ENCODE measurements at places on chromosomes 16 and 17. TPM values are rescaled to one million over a fixed set of nuclear protein-coding genes. Genes with fewer than 3 reads are reported as not detected.

GJC1 gene
- 8.2 TPM for total RNA-seq

ARHGAP44 gene
- total RNA-seq: 0.21 TPM

TEKT3 gene
- not detected for total RNA-seq

MT1E gene
- total RNA-seq: 181 TPM

C16orf89 gene
- not detected for total RNA-seq

GLG1 gene
- 50.2 TPM for total RNA-seq

DNA sequence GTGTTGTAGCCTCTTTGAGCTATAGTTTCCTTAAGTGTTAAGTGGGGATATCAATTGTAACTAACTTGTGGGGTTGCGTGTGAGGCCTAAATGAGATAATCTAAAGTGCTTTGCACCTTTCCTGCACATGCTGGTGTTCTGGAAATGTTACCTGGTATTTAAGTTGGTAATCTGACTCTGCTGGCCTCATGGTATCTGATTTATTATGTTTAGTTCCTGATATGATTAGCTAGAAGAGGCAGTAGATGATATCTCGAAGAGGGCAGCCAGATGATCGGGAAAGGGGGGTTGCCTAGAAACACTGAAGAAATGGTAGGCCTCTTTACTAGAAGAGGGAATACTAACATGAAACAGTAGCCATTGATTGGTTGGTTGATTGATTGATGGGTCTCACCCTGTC is 65.4 kb upstream of the CLEC18A start:
- no peak overlapping the region for H3K27ac ChIP-seq
- peaks cover 2% of the 10 kb centered on the region for H3K4me1 ChIP-seq
- H3K27me3 ChIP-seq: no peaks in the 10 kb centered on the region
- H3K4me3 ChIP-seq: no peak overlapping the region

DNA sequence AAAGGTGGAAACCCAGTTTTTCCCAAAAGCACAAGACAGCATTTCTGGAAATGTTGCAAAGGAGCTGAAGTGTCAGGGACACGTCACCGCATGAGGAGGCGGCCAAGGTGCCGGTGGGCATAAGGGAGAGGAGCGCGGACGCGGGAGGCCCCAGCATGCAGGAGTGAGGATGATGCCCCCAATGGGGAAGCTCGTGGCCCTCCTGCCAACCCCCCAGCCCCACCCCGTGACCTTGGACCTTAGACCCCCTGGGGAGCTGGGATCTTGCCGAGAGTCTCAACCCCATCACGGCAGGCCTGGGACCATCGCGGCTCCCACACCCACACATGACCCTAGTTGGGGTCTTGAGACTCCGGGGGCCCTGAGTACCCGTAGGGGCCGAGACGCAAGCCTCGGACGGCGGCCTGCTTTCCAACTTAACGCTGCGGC is 119.4 kb upstream of the METRNL start:
- H3K4me3 ChIP-seq: no peak overlapping the region
- no peak overlapping the region for H3K27ac ChIP-seq

DNA sequence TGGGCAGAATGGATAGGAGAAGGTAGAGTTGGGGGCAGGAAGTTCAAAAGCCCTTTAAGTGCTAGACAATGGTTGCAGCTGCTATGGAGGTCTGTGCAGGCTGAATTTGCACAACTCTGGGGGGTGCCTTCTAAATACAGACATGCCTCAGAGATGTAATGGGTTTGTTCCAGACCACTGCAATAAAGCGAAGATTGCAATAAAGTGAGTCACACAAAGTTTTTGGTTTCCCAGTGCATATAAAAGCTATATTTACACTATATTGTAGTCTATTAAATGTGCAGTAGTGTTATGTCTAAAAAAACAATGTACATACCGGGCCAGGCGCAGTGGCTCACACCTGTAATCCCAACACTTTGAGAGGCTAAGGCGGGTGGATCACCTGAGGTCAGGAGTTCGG is 60.5 kb upstream of the MYOCD start:
- no peaks in the 10 kb centered on the region for H3K4me1 ChIP-seq
- H3K27ac ChIP-seq: no peak overlapping the region
- no peak overlapping the region for H3K4me3 ChIP-seq
- no peaks in the 10 kb centered on the region for H3K36me3 ChIP-seq

DNA sequence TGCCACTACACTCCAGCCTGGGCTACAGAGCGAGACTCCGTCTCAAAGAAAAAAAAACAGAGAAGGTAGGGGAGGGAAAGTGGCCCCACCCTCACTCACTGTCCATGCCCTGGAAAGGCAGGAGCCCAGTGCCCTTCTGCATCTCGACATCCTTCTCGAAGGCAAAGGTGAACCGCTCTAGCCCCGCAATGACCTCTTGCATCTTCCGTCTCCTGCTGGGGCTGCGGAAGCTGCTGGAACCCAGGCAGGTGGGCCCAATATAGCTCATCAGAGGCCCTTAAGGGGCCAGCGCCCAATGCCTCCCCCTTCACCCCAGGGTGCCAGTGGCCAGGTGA is at the start of gene CPSF4L:
Gene CPSF4L (minus strand): TSS at position 264 of the 335 bp plus-strand sequence. CDS start 62 bp downstream, at position 202.
- H3K4me1 ChIP-seq: no peaks in the 10 kb centered on the region
- no peaks in the 10 kb centered on the region for H3K27me3 ChIP-seq
- H3K4me3 ChIP-seq: no peak within 1 kb of the TSS
- H3K36me3 ChIP-seq: no peaks in the 10 kb centered on the region

DNA sequence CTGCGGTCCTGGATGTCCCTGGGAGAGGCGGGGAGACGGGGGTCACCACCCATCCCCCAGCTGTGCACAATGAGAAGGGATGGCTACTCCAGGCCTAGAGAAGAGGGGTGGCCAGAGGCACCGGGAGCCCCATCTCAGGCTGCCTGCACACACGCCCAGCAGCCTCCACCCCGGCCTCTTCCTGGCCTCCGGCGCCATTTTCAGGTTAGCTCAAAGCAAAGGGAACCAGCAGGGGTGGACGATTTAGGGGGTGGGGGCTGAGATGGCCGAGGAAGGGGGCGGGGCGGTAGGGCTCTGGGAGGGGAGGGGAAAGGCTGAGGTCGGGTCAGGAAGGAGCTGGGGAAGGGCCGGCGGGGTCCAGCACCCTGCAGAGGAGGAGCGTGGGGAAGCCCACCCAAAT is 42.8 kb downstream of the SRCIN1 start:
- H3K4me1 ChIP-seq: peaks cover 17% of the 10 kb centered on the region
- no peaks in the 10 kb centered on the region for H3K36me3 ChIP-seq
- H3K27me3 ChIP-seq: peaks cover 71% of the 10 kb centered on the region
- no peak overlapping the region for H3K27ac ChIP-seq

- no peak overlapping the region for H3K27ac ChIP-seq
- no peak overlapping the region for H3K4me3 ChIP-seq
- peaks cover 3% of the 10 kb centered on the region for H3K27me3 ChIP-seq
Observed at GRCh38 chr17:21089933-21090901, 36.5 kb upstream of the DHRS7B start.

GRCh38 chr16:54630284-54630967 is 300.2 kb upstream of the IRX5 start:
- no peak overlapping the region for H3K27ac ChIP-seq
- no peak for DNase-seq
- no peaks in the 10 kb centered on the region for H3K36me3 ChIP-seq
- no peaks in the 10 kb centered on the region for H3K27me3 ChIP-seq
